ENCODE measurements at places on chromosomes 2 and 18.

DNA sequence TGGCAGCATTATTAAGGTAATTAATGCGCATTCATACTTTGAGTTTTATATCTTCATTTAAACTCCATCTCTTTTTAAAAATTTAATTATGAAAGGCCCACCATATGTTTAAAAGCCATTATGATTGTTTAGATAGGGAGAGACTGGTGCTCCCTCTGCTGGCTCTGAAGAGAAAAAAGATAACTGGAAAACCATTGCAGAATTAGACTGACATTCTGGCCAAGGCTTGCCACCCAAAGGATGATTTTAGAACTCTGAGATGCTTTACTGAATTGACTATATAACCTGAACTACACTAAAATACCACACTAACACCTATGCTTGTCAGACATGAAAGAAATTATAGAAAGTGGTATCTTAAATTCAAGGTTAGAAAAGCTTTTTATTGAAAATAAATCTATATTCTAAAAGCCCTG is 127.6 kb upstream of the SPOPL start:
- no peak overlapping the region for H3K4me3 ChIP-seq
- no peaks in the 10 kb centered on the region for H3K36me3 ChIP-seq
- no peaks in the 10 kb centered on the region for H3K4me1 ChIP-seq
- DNase-seq: no peak
- H3K27me3 ChIP-seq: no peaks in the 10 kb centered on the region

DNA sequence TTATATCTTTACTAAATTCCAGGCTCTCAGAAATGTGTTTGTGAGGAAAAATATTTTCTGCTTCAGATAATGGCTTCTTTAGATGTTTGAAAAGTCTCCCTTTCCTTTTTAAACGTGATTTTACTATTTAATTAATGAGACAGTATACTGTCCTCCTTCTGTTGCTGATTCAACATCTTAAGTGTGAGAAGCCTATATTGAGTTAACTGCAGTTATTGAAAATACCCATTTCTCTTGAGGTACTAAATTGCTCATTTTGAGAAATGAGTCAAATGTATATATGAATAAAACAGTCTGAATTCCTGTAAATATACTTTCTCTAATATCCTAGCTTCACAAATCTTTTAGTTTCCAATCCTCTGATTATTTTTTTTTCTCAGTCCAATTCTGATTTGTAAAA is 470.2 kb downstream of the PTPRM start:
- H3K4me3 ChIP-seq: no peak overlapping the region
- H3K27ac ChIP-seq: peak overlapping the region; percentile 59
- no peaks in the 10 kb centered on the region for H3K4me1 ChIP-seq
- no peak for DNase-seq
- no peaks in the 10 kb centered on the region for H3K36me3 ChIP-seq
- H3K27me3 ChIP-seq: no peaks in the 10 kb centered on the region

DNA sequence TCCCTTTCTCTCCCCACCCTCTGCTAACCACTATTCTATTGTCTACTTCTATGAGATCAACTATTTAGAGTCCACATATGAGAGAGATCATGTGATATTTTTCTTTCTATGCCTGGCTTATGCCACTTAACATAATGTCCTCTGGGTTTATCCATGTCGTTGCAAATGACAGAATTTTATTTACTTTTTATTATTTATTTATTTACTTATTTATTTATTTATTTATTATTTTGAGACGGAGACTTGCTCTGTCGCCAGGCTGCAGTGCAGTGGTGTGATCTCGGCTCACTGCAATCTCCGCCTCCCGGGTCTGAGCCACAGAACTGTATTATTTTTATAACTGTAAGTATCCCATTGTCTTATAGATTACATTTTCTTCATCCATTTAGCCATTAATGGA is 443.4 kb upstream of the CDH19 start:
- H3K36me3 ChIP-seq: no peaks in the 10 kb centered on the region
- H3K27ac ChIP-seq: no peak overlapping the region
- no peaks in the 10 kb centered on the region for H3K27me3 ChIP-seq
- no peak overlapping the region for H3K4me3 ChIP-seq
- H3K4me1 ChIP-seq: no peaks in the 10 kb centered on the region

- DNase-seq: peak; percentile 23
- peak overlapping the region; percentile 93 for H3K4me3 ChIP-seq
- H3K27me3 ChIP-seq: peaks cover 35% of the 10 kb centered on the region
- H3K4me1 ChIP-seq: peaks cover 19% of the 10 kb centered on the region
Observed at GRCh38 chr2:147845411-147845971, 662 bp downstream of the ACVR2A start.

DNA sequence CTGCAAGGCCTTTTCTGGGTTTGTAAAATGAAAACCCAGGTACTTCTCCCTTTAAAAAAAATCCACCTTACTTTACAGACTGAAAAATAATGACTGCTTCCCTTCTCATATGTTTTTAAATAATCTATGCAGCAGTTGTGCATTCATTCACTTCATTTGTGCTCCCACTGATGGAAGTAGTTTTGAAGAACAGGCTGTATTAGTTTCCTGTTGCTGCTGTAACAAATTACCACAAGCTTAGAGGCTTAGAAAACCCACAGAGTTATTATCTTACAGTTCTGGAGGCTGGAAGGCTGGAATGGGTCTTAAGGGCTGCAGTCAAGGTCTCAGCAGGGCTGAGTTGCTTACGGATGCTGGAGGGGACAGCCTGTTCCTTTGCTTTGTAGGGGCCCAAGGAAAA is 335.0 kb downstream of the TGIF1 start:
- no peaks in the 10 kb centered on the region for H3K36me3 ChIP-seq
- no peak overlapping the region for H3K4me3 ChIP-seq
- H3K4me1 ChIP-seq: no peaks in the 10 kb centered on the region
- H3K27me3 ChIP-seq: peaks cover 6% of the 10 kb centered on the region

DNA sequence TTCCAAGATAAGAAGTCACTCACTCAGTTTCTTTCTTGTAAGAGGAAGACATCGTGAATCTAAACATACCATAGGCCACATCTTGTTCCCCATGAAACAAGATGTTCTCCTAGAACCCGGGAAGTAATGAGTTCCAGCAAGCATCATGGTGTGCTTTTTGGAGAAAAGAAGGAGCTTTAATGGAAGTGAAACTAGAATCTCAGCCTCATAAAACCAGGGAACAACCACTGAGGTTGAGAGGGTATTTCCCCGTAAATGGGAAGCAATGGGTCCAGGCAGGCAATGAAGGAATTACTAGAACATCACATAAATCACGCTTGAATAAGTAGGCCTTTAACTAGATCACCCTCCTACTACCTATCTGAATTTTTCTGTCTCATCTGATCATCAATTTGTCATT is 40.3 kb downstream of the PSTPIP2 start:
- peaks cover 9% of the 10 kb centered on the region for H3K36me3 ChIP-seq
- no peak for DNase-seq
- no peak overlapping the region for H3K4me3 ChIP-seq
- H3K4me1 ChIP-seq: peaks cover 11% of the 10 kb centered on the region

GRCh38 chr2:117774716-117775115 is 39.8 kb upstream of the DDX18 start:
- no peak for DNase-seq
- no peaks in the 10 kb centered on the region for H3K4me1 ChIP-seq
- H3K27ac ChIP-seq: no peak overlapping the region
- H3K4me3 ChIP-seq: no peak overlapping the region
- peaks cover 7% of the 10 kb centered on the region for H3K27me3 ChIP-seq

DNA sequence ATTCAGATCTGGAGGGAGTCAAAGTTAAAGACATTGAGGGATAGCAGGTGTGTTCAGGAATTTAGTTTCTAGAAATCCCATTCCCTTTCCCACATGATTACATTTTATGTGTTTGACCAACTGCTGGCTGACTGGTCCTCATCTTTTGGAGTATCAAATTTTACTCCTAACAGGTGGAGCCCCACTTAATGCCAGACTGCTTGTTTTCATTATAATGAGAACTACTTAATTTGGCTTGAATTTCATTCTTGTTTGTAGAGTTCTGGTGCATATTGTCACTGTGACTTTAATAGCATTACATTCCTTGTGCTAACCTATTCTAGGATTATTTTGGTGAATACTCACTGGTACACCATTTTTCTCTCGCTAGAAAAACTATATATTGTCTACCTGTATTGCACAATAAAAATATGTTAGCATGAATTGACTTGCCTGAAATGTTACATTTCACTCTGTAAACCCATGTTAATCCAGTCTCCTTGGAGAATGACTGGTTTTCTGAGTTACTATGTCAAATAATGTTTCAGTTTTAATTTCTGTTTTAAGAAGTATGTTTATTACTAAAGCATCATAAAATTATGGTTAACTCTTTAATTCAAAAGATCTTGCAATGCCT is 98.2 kb downstream of the TANC1 start:
- DNase-seq: no peak
- H3K27ac ChIP-seq: no peak overlapping the region
- H3K36me3 ChIP-seq: no peaks in the 10 kb centered on the region
- no peaks in the 10 kb centered on the region for H3K4me1 ChIP-seq
- H3K4me3 ChIP-seq: no peak overlapping the region

GRCh38 chr2:141020346-141020745 is 1110.5 kb downstream of the LRP1B start:
- no peaks in the 10 kb centered on the region for H3K4me1 ChIP-seq
- H3K4me3 ChIP-seq: no peak overlapping the region
- DNase-seq: no peak
- H3K27me3 ChIP-seq: no peaks in the 10 kb centered on the region
- no peak overlapping the region for H3K27ac ChIP-seq

DNA sequence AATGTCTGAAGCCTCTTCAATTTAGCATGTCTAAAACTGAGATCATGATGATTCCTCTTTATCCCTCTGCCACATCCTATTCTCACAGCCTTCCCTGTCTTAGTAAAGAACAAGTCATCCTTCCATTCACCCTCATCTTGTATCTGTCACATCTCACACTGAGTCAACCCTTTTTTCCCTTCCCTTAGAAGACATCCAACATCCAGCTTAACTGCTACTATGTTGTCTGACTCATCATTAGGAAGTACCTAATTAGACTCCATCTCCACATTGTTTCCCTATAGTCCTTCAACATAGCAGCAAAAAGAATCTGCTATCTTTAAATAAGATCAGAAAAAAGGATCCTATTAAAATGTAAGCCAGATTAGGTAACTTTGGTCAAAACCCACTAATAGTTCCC is 85.2 kb upstream of the GRB14 start:
- H3K36me3 ChIP-seq: peaks cover 7% of the 10 kb centered on the region
- no peak overlapping the region for H3K4me3 ChIP-seq
- H3K4me1 ChIP-seq: no peaks in the 10 kb centered on the region
- H3K27me3 ChIP-seq: no peaks in the 10 kb centered on the region
- H3K27ac ChIP-seq: no peak overlapping the region
- DNase-seq: no peak

DNA sequence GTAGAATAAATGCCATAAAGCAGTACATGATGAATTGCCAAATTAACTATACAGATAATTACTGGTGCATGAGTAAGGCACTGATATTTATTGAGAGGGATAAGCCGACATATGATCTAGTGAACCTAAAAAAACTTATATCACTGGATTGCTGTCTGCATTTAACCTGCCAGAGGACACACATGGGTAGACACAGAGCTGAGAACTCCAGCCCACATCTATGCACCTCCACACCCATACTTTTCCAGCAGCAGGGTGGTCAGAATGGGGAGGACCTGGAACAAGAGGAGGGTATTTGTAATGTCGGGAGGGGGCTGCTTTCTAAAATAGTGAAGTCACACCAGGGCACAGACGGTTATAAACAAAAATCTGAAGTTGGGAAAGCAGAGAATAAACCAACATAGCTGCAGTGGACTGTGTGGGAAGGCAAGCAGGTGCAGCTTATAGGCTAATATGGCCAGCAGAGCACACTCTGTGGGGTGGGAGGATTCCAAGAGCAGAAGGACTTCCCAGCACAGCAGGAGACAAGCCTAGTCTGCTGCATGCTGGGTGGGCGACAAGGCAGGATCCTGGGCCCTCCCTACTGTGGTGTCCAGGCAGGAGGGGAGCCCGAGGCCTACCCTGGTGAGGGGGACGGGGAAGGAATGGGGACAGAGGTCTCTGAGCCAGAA is 17.2 kb downstream of the ST3GAL5 start:
- no peak overlapping the region for H3K4me3 ChIP-seq
- peak overlapping the region; percentile 33 for H3K27ac ChIP-seq
- H3K36me3 ChIP-seq: peaks cover 20% of the 10 kb centered on the region
- no peak for DNase-seq
- H3K27me3 ChIP-seq: no peaks in the 10 kb centered on the region
- peaks cover 38% of the 10 kb centered on the region for H3K4me1 ChIP-seq

GRCh38 chr2:231380307-231380706 is 15.2 kb upstream of the B3GNT7 start:
- H3K4me3 ChIP-seq: no peak overlapping the region
- H3K4me1 ChIP-seq: peaks cover 21% of the 10 kb centered on the region
- no peak for DNase-seq
- H3K27me3 ChIP-seq: no peaks in the 10 kb centered on the region

GRCh38 chr2:141003967-141004657 is 1126.7 kb downstream of the LRP1B start:
- H3K27me3 ChIP-seq: no peaks in the 10 kb centered on the region
- no peak overlapping the region for H3K4me3 ChIP-seq
- no peak for DNase-seq
- H3K27ac ChIP-seq: no peak overlapping the region
- H3K36me3 ChIP-seq: no peaks in the 10 kb centered on the region
- H3K4me1 ChIP-seq: no peaks in the 10 kb centered on the region

- H3K27me3 ChIP-seq: no peaks in the 10 kb centered on the region
- no peak overlapping the region for H3K4me3 ChIP-seq
- H3K36me3 ChIP-seq: peaks cover 31% of the 10 kb centered on the region
- H3K27ac ChIP-seq: no peak overlapping the region
Observed at GRCh38 chr18:44944461-44944860, 263.8 kb downstream of the SETBP1 start.

GRCh38 chr2:185813707-185814106 is 75.1 kb downstream of the FSIP2 start:
- H3K27me3 ChIP-seq: no peaks in the 10 kb centered on the region
- DNase-seq: no peak
- no peaks in the 10 kb centered on the region for H3K4me1 ChIP-seq
- peaks cover 3% of the 10 kb centered on the region for H3K36me3 ChIP-seq

- H3K4me1 ChIP-seq: peaks cover 4% of the 10 kb centered on the region
- DNase-seq: peak; percentile 13
- no peaks in the 10 kb centered on the region for H3K27me3 ChIP-seq
Observed at GRCh38 chr2:186641807-186642321, 52.0 kb upstream of the FAM171B start.

- no peak for DNase-seq
- H3K4me1 ChIP-seq: no peaks in the 10 kb centered on the region
- no peak overlapping the region for H3K27ac ChIP-seq
- H3K27me3 ChIP-seq: no peaks in the 10 kb centered on the region
- no peaks in the 10 kb centered on the region for H3K36me3 ChIP-seq
- H3K4me3 ChIP-seq: no peak overlapping the region
Observed at GRCh38 chr2:134536296-134536695, 182.5 kb downstream of the TMEM163 start.

DNA sequence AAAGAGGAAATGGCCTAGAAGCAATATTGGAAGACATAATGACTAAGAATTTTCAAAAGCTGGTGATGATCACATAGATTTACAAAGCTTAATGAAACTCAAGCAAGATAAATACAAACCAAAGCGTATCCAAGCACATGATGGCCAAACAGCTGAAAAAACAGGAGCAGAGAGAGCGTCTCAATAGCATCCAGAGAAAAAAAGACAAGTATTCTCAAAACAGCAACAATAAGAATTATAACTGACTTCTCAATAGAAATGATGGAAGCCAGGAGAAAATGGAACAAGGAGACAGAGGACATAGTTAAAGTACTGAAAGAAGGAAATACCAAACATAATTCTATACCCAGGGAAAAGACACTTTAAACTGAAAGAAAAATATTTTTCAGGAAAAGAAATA is 437.2 kb upstream of the TNP1 start:
- H3K4me3 ChIP-seq: no peak overlapping the region
- H3K27ac ChIP-seq: no peak overlapping the region
- H3K27me3 ChIP-seq: peaks cover 43% of the 10 kb centered on the region
- DNase-seq: no peak

GRCh38 chr18:58761241-58761969 is 90.1 kb downstream of the MALT1 start:
- no peaks in the 10 kb centered on the region for H3K36me3 ChIP-seq
- peak overlapping the region; percentile 19 for H3K4me3 ChIP-seq
- H3K4me1 ChIP-seq: peaks cover 37% of the 10 kb centered on the region
- H3K27ac ChIP-seq: peak overlapping the region; percentile 47
